ELF-1 (cell line): ENCODE measurements at places on chromosomes 7 and 10.

- no peak for DNase-seq
These were observed 177.6 kb downstream of the DIP2C start for GRCh38 chr10:511849-512191.

DNA sequence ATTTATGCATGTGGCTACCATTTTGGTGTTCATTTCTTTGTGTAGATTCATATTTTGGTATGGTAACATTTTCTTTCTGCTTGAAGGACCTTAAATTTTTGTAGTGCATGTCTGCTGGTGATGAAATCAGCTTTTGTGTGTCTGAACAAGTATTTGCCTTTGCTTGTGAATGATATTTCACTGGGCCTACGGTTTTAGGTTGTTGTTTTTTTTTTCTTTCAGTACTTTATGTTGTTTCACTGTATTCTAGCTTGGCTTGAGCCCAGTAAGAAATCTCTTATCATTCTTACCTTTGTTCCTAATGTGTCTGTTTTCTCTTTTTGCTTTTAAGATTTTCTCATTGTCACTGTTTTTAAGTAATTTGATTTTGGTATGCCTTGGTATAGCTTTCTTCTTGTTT, 31.9 kb downstream of the SAMD8 start:
- no peak for DNase-seq

DNA sequence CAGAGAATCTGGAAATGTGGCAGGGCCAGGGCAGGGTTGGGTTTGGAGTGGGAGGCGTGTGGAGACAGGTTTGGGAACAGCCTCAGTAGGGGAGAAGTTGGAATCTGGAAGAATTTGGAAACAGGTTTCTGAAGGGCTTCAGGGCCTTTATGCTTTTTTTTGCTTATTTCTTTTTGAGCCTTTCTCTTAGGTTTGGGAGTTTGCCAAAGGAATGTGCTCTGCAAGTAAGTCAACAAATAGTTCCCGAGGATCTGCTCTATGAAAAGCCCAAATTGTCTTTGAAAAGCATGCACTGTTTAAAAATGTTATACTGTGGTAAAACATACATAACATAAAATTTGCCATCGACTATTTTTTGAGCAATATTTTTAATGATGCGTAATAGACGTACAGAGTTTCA, 86.7 kb upstream of the ADRB1 start:
- no peak for DNase-seq

GRCh38 chr10:118568327-118568848, 27.1 kb downstream of the PRLHR start:
- DNase-seq = peak; percentile 39

DNA sequence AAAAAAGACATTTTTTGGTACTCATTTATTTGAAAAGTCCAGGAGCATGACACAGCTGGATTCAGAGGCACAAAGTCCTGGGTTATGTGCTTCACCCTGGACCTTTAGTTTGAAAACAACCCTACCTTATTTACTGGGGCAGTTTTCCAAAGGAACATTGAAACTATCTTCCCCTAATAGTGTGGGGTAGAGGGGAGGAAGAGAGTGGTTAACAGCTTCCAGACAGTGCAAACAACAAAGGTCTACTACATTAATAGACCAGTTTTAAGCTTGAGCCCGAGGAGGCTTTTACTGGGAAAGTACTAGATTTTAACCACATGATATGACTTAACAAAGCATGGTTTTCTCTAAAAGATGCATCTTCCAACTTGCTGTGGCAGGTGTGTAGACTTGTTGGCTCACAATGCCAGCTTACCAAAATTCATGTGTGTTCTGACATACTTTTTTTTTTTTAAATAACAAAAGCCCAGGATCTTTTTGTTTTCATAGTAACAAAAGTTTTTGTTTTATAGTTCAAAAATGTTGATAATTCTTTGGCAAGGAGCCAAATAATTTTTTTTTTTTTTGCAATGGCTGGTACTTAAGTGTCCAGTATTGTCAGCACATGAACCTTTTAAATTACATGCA, 1.8 kb downstream of the GSTO1 start:
- no peak for DNase-seq

- DNase-seq = peak; percentile 87
These were observed 69.8 kb upstream of the BAIAP2L1 start for GRCh38 chr7:98470485-98471240.

DNA sequence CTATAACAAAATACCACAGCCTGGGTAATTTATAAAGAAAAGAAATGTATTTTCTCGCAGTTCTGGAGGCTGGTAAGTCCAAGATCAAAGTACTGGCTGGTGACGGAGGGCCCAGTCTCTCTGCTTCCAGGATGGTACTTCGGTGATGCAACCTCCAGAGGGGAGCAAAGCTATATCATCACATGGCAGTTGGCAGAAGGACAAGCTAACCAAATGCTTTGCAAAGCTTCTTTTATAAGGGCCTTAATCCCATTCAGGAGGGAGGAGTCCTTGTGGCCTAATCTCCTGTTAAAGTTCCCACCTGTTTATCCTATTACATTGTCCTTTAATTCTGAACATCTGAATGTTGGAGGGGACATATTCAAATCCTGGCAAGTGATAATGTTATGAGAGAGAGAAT, 134.1 kb upstream of the SP4 start:
- no peak for DNase-seq

GRCh38 chr7:95579318-95579717, 17.0 kb downstream of the PDK4 start:
- no peak for DNase-seq

- peak; percentile 72 for DNase-seq
These were observed 350.0 kb downstream of the CRPPA start for GRCh38 chr7:16071246-16071857.

DNA sequence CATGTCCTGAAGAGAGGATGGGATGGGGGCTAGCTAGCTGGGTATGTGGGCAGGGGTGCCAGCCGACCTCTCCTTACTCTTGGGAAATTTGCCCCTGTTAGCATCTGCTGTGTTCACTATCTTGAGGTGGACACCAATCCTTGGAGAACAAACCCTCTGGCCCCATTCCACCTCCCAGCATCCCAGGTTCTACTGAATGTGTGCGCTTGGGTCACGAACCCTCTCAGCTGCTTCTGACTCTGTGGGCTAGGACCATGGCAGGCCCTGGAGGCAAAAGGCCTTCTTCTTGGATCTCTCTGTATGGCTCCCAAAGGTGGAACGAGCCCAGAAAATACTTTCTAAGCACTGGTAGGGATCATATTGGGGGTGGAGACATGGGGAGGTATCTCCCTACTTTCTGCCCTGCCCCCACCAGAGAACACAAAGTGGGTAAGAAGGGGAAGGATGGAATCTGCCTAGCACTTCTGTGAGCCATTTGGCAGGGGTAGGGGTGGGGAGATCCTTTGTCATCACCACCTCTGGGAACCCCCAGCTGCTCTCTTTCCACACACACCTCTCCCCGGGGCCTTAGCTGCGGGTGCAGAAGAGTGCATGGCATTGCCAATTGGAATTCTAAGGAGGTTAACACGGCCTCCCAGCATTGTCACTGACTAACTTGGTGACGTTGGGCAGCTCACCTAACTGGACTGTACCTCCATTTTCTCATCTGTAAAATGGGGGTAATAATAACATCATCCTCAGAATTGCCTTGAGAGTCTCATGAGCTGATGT, 7.7 kb downstream of the UNC5B start:
- no peak for DNase-seq

GRCh38 chr10:132556994-132557441, 19.4 kb downstream of the INPP5A start:
- DNase-seq = no peak
